Epithelial cell of esophagus (primary cell): ENCODE measurements at places on chromosomes 16 and 17.

- DNase-seq: peak; percentile 77
These were observed at the start of gene TMEM219 for GRCh38 chr16:29961479-29962343. TMEM219 (plus strand) TSS chr16:29962079; CDS start chr16:29963144, 1,065 bp downstream.

- DNase-seq: no peak
These were observed 43.4 kb downstream of the GNAO1 start for GRCh38 chr16:56234737-56235136.

DNA sequence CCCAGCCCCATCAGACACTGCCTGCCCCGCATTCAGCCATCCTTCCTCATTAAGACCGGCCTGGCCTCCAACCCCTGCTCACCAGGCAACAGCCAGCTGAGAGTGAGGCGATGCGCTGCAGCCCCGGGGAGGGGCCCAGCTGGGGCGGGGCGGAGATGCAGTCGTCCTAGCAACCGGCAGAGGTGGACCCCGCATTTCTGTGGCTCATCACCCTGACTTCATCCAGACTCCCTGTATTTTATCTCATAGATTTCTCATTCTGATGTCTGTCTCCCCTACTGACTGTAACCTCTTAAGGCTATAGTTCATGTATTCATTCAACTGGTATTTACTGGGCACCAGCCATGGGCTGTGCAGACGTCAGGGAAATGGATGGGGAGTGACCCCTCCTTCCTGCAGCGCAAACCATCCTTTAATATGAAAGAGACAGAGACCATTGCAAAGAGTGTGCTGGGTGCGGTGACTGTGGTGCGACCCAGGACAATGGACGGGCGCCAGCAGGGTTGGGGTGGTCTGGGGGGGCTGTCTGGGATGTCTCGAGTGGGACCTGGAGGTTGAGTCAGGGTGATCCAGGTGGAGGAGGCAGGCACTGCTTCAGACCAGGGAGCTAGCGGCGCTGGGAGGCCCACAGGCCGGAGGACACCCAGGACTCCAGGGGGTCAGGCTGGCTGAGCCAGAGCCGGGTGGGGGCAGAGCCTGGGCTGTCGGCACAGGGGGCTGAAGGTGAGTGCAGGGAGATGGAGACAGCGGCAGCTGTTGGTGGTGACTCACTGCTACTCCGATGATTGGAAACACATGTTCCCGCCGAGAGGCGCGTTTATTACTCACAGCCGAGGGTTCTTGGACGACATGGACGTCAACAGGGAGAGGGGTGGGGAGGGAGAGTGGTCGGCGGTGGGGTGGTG, 10.5 kb upstream of the TIMP2 start:
- DNase-seq: peak; percentile 55

GRCh38 chr17:6704470-6705052, 8.6 kb downstream of the SLC13A5 start:
- DNase-seq: no peak

DNA sequence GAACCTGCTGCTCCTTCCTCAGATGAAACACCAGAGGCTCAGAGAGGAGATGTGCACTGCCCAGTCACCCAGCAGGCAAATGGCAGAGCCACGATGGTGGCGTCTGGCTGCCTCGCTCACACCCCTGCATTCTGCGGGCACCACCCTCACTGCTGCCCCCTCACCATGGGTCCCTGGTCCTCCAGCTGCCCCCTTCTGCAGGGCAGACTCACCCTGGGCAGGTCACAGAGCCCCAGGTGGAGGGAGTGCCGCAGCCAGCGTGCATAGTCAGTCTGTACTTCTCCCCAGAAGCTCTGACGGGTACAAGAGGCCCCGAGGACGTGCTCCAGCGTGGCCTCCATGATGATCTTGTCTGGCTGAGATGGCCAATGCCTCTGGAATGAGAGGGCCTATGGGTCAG, 52.9 kb downstream of the RMI2 start:
- DNase-seq: no peak

- peak; percentile 38 for DNase-seq
These were observed 7.4 kb upstream of the EFCAB13 start for GRCh38 chr17:47316311-47316710.

DNA sequence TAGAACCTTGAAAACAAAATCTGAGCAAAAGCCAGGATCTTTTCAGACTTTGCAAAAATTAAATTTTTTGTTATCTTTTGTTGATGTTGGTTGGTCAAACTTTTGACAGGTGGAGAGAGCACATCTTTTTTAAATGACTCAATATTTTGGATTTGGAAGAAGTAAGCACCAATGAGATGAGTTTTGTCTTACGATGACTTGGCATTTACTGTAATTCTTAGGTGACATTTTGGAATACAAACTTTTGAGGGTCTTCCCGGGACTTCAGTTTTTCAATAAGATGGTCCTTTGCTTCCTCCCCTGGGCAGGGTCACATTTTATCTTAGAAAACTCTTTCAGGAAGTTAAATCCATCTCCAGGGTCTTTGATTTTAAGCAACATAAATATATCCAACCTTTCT, 423.9 kb downstream of the HS3ST3B1 start:
- no peak for DNase-seq
